Right ventricle myocardium inferior (tissue), 1 donor: ENCODE measurements at places on chromosomes 12 and 14. TPM values are rescaled to one million over a fixed set of nuclear protein-coding genes. Genes with fewer than 3 reads are reported as not detected.
A peak's percentile ranks its signal among the peaks of the same experiment; 100 is the strongest.

- no peak for DNase-seq
These were observed 82.3 kb downstream of the ITPR2 start for GRCh38 chr12:26750531-26751175.

- no peak for DNase-seq
These were observed 21.9 kb downstream of the JDP2 start for GRCh38 chr14:75449696-75450095.

- no peak for DNase-seq
These were observed 107.3 kb upstream of the MDM1 start for GRCh38 chr12:68439368-68440045.

GRCh38 chr14:86673523-86673969 is 1143.6 kb downstream of the FLRT2 start:
- DNase-seq = no peak

DNA sequence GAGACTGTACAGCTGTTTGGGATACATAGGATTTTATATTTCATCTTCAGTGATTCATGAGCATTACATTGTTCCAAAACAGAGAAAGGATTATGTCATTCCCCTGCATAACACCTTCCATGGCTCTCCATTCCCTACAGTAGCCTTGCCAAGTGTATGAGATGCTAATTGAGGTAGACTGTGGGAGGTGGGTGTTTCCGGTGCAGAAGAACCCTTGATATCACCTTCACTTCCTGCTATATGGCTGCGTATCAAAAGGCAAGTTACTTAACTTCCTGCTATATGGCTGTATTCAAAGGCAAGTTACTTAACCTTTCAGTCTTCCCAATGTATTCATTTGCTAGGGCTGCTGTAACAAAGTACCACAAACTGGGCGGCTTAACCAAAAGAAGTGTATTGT is 11.2 kb downstream of the FAR2 start:
- DNase-seq = no peak

DNA sequence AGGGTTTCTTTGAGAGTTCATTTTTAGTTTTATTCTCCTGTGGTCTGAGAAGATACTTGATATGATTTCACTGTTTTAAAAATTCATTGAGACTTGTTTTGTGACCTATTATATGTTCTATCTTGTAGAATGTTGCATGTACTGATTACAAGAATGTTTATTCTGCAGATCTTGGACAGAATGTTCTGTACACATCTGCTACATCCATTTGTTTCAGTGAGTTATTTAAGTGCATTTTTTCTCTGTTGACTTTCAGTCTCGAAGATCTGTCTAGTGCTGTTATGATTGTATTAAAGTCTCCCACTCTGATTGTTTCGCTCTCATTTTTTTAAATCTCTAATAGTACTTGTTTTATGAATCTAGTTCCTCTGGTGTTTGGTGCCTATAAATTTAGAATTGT is 1319.8 kb downstream of the TMEM121 start:
- no peak for DNase-seq

DNA sequence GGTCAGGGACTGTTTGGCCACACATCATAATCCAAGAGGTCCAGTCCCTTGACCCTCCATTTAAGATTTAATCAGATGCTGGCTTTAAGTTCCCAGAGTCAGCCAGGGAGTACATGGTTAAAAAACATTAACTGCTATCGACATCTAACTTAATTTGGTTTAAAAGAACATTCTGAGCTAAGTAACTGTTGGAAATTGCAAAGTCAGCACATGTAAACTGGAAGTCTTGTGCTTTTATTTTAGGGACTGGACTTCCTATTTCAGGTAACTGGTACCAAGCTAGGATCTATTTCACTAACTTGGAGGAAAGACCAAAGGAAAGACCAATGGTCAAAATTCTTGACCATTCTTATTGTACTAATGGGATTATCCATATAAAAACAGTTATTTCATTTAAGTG is 40.6 kb downstream of the GNS start:
- no peak for DNase-seq

GRCh38 chr12:108123402-108123801 is 5.7 kb upstream of the WSCD2 start:
- DNase-seq = no peak

GRCh38 chr14:104120281-104120741 is 18.1 kb upstream of the KIF26A start:
- DNase-seq = peak; percentile 56

GRCh38 chr12:80868576-80868975 is 69.2 kb downstream of the LIN7A start:
- DNase-seq = no peak

GRCh38 chr12:88575361-88575970 is 4.8 kb downstream of the KITLG start:
- no peak for DNase-seq

- DNase-seq = no peak
These were observed 150.5 kb downstream of the PELI2 start for GRCh38 chr14:56268673-56269072.

DNA sequence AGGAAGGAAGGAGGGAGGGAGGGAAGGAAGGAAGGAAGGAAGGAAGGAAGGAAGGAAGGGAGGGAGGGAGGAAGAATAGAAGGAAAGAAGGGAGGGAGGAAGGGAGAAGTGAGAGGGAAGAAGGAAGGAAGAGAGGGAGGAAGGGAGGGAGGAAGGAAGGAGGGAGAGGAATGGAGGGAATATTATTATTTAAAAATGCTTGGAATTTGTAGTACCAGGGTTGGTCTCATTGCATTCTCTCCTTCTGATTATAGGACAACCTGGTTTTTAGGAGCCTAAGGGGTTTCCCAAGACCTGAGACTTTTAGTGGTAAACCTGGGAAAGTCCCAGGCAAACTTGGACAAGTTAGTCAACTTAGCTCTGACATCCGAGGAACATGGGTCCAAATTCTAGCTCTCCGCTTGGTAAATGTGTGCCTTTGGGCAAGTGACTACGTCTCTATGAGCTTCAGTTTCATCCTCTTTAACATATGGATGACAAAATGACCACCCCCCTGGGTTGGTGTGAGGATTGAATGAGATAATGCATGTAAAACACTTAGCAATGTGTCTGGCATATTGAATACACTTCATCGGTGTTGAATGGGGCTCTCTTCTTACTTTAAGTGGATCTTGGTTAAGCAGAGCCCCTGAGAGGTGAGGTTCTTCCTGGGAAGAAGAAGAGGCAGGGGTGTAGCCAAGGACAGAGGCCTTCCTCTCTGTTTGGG is 690.7 kb upstream of the TBX3 start:
- DNase-seq = no peak

DNA sequence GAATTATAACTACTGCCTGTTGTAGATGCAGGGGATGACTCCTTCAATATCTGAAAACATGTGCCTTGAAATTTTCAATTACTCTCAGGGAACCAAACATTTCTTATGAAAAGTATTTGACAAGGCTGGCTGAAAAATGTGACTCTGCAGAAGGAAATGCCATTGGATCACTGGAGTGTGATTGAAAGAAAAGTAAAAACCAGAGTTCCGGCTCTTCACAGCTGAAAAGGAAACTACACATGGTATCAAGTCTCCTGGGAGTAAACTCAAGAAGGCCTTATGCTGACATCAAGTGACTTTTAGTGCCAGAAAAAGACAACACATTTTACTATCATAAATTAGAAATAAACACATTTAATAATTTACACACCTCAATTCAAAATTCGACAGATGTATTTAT is 693.0 kb downstream of the LRFN5 start:
- DNase-seq = no peak

DNA sequence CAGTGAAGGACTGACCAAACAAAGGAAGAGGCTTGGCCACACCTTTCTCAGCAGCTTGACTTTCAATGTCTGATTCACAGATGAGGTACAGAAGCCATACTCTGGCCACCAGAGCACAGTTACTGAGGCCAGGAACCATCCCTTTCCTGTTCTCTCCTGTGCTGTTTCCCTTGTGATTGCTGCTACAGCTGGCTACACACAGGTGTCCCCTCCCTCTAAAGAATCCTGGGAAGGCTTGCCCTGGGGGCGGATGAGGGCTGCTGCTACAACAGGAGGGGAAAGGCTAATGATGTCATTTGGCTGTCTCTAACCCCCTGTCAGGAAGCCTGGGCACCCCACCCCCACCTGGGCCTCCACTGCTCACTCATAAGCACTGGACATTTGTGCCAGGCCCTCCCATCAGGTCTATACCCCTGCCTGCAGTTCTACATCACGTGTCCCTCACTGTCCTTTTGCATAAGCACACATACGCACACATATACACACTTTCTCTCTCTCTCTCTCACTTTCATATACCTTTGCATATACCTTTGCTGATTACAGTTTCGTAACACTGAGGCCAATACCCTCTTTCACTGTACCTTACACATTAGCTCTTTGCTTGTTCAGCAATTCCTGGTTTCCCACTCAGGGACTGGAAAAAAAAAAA is 41.4 kb downstream of the PRPF40B start:
- no peak for DNase-seq

The CD163L1 gene
- 3.0 TPM for total RNA-seq

The HCAR2 gene
- total RNA-seq = 0.46 TPM

The ADAM20 gene
- total RNA-seq = 0.35 TPM

The AQP2 gene
- not detected for total RNA-seq

The CFAP73 gene
- total RNA-seq = not detected

The RPS6KL1 gene
- 19.1 TPM for total RNA-seq
